ENCODE measurements at places on chromosomes 7 and 10.
A peak's percentile ranks its signal among the peaks of the same experiment; 100 is the strongest.

GRCh38 chr7:14908697-14909096, 6.1 kb upstream of the DGKB start:
- no peak for DNase-seq

DNA sequence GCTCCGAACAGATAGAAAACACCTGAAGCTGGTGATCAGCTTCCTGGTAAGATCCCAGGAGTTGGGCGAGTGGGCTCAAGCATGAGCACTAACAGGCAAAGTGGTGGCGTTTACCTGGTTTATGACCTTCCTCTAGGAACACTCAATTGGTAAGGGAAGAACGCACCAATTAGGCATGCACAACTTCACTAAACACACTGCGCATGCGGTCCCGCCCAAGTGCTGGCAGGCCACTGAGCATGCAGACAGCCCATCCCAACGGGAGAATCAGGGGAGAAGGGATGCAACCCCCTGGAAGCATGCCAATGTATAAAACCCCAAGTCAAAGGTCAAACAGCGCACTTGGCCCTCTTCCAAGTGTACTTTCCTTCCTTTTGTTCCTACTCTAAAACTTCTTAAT, 70.4 kb downstream of the LYZL2 start:
- DNase-seq = no peak

- no peak for DNase-seq
Observed at GRCh38 chr10:124002391-124003069, 90.9 kb downstream of the CHST15 start.

GRCh38 chr10:102405632-102406031, 10.1 kb downstream of the NFKB2 start:
- DNase-seq = no peak

GRCh38 chr10:53239873-53240272, 467.3 kb upstream of the MBL2 start:
- DNase-seq = no peak

DNA sequence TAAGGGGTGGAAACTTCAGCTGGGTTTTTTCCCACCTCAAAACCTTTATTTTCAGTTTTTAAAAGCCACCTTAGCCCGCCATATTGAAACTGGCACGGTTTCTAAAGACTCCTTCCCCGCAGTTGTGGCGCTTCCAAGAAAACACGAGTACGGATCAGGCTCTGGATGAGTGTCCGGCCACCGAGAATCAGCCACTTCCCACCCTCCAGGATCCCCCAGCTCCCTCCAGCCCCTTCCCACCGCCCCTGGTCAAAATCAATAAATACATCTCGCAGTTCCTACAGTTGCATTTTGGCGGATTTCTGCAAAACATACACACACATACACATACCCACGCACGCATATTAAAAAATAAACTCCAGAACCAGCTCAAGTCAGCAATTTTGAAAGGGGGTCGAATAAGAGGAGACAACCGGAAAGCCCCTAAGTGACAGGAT, 1.1 kb downstream of the SFMBT2 start:
- DNase-seq = peak; percentile 33

- DNase-seq = no peak
Observed at GRCh38 chr7:75691793-75692543, 46.8 kb downstream of the HIP1 start.

DNA sequence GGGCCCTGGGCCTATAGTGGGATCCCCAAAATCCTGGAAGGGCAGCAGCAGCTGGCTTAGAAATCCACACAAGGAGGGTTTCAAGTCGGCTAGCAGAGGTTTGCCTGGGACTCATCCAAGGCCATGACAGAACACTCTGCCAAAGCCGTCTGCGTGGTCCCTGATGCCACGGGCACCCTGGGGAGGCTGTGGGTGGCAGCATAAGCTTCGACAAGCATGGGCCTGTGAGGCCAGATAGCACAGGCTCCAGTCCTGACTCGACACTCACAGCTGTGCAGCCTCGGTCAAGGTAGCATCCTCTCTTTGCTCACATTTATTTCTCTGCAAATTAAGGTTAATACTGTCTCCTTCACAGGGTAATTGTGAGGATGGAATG, 138.3 kb downstream of the JCAD start:
- no peak for DNase-seq

GRCh38 chr10:11235771-11236170, 218.1 kb downstream of the CELF2 start:
- no peak for DNase-seq

GRCh38 chr10:49444349-49444748, 48.5 kb upstream of the DRGX start:
- DNase-seq = no peak

DNA sequence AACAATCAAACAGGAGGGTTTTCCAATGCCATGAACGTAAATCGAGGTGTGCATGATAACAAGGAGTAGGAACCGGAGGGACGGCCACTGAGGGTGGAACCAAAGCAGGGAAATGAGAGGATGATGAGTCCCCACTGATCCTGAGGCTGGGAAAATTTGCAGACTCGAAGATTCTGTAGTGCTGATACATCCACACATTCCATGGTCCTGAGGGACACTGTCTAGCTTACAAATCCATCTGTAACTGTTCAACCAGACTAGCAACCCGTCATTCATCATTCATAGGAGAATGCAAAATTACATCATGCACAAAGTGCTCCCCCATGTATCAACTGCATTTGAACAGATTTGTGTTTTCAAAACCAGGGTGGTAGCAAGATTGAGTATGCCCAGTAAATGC, 189.7 kb downstream of the PTPRN2 start:
- DNase-seq = no peak

- DNase-seq = no peak
Observed at GRCh38 chr7:120862987-120863590, 5.1 kb upstream of the TSPAN12 start.

DNA sequence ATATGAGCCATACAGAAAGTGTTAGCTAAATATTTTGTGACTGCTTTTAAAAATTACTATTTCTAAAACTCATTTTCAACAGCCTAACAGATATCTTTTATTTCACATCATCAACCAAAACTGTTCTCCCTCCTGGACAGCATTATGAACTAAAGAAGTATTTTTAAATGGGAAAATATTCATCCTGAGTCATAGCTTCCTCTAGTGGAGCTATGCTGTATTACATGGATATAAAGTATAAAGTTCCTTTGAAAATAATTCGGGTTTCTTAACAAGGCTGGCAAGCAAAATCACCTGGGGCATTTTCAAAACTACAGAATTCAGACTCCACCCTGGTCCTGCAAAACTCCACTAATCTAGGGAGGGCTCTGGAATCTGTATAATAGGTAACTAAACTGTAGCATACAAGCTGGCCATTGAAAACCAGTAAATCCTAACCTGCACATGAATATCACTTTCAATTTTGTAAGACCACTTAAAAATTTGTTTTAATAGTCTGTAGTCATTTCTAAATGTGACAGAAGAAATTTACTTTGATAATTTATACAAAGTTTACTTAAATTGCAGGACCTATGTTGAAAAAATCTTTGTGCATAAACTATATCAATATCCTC, 53.5 kb downstream of the SCIN start:
- no peak for DNase-seq

DNA sequence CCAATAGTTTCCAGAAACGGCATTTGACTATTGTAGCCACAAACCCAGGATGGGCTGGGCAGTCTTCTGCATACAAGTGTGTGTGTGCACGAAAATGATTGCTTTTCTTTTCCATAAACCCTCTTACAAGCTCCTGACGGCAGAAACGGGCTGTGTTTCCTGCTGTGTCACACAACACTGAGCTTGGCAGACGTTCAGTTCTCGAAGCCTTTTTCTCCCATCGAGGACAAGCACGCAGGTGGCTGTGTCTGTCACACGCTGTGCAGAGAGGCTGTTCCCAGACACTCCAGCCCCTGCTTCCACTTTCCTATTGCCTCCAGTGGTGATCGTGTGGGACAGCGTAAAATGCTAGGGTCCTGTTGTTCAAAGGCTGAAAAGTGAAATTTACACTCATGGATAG, 32.1 kb downstream of the RBAK start:
- DNase-seq = no peak

DNA sequence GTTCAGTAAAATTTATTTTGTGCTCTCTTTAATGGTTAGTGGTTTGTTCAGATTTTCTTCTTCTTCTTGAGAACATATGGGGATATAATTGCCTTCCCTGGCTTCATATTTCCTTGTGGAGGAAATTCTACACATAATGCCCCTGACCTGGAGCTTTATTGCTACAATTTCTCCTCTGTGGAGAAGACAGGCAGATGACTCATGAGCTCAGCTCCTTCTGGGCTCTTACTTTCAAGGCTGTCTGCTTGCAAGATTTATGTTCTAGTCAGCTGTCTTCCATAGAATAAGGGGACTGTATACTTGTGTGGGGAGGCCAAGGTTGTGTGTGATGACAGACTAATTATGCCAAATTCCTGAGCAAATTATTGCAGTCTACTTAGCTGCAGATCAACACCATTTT, 1.6 kb downstream of the LRRD1 start:
- DNase-seq = no peak

DNA sequence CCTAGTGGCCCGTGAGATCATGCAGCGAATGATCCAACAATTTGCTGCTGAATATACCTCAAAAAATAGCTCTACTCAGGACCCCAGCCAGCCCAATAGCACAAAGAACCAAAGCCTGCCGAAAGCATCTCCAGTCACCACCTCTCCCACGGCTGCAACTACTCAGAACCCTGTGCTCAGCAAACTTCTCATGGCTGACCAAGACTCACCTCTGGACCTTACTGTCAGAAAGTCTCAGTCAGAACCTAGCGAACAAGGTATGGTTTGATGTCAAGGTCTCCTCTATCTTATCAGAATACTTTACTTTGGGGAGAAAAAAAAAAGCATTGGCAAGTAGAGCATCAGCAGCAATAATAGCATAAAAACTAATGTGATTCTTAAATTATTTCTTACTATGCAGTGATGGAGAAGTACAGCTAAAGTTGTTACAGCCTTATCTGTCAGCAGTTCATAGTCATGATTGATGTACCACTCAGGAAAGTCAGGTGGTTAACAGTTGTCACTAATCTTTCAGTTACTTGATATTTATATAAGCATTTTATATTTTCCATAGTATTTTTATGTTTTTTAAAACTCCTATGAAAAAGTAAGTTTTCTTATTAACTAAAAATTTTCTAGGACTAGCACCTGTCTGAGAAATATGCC, 117.1 kb downstream of the LCOR start:
- no peak for DNase-seq

- DNase-seq = no peak
Observed at GRCh38 chr7:55335151-55335550, 30.0 kb upstream of the LANCL2 start.

DNA sequence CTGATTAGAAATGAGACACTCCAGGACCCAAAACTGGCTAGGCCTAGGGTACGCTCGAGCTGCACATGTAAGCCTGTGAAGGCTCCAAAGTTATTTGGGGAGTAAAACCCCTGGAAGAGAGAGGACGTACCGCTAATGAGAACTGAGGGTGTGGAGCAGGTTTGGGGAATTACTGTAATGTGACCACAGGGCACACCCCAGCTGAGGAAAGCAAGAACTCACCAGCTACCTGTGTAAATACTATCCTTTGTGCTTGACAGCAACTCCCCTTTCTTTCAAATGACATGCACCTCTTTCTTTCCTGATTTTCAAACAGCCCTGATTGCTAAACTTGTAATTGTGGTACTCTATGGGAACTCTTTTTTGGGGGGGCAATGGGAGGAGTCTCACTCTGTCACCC, 147.2 kb downstream of the JAZF1 start:
- DNase-seq = no peak

GRCh38 chr10:49560526-49560925, 21.6 kb upstream of the ERCC6 start:
- no peak for DNase-seq

GRCh38 chr7:21113609-21114415, 314.1 kb upstream of the SP4 start:
- DNase-seq = no peak

DNA sequence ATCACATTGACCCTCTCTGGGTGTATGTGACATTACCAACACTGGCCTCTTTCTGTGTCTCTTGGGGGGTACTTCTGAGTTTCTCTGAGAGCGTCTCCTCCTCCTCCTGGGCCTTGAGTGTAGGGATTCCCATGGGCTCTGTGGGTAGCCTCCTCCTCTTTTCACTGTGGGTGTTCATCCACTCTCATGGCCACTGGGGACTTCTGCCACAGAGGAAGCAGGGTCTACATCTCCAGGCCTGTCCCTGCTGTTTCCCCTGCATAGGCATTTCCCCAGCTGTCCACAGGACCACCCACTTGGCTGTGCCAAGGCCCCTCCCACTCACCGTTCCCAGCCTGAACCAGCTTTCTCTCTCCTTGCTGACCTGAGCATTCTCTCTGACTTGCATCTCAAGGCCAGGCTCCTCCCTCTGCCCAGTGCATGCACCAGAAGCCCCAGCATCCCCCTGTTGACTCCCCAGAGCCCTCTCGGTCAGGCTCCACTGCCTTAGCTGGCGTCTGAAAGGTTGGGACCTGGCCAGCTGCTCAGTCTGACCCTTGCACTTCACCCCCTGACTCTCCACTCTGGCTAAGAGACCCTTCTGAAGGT, 487.6 kb downstream of the GLRX3 start:
- no peak for DNase-seq

- no peak for DNase-seq
Observed at GRCh38 chr10:77732213-77733003, 94.8 kb upstream of the KCNMA1 start.

GRCh38 chr10:100600218-100600617, 64.5 kb downstream of the HIF1AN start:
- DNase-seq = no peak

DNA sequence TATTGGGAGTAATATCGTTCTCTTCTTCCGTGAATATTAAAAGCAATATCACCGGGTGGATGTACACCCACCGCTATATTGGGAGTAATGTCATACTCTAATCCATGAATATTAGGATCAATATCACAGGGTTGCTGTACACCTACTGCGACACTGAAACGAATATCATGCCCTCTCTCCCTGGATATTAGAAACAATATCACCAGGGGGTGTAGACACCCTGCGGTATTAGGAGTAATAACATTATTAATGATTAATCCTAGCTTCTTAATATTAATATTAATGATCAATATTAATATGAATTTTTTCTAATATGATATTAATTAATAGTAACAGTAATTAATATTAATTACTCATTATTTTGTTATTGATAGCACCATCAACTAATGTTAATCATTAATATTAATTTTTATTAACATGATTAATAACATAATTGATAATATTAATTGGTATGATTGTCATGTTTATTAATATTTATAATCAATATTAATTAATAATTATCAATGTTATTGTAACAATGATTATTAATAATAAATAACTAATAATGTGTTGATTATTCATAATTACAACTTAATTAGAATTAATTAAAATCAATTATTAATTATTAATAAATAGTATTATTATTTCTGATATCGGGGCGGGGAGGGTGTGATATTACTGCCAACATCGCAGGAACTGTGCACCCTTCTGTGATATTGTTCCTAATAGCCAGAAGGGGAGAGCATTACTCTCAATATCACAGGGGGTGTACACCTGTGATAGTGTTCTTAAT, 121.3 kb upstream of the C1GALT1 start:
- no peak for DNase-seq

DNA sequence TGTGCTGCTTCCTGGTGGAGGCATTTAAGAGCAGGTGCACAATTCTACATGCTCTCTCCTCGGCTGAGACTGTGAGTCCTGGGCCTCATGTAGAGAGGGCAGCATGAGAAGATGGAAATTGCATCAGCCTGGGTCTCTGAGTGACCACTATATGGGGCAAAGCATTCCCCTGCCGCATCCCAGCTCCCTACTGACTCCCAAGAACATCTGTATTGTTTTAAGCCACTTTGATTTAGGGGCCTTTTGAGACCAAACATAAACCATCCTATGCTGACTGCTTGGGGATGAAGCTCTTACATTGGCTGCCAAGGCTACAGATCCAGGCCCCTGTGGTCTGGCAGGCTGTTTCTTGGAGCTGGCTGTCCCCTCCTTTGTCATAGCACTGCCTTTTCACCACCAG, 101.3 kb upstream of the TBX20 start:
- no peak for DNase-seq

GRCh38 chr10:118745056-118745455, 9.7 kb downstream of the CACUL1 start:
- DNase-seq = no peak

All from stimulated activated CD4-positive, alpha-beta T cell treated with anti-CD3 and anti-CD28 coated beads, Interleukin-4, amount 100 ng/mL, for 4 hours (primary cell).